ENCODE measurements at places on chromosomes 3 and 15. TPM values are rescaled to one million over a fixed set of nuclear protein-coding genes. Genes with fewer than 3 reads are reported as not detected.

SPTBN5 gene
- 2.3 TPM for total RNA-seq

ABI3BP gene
- total RNA-seq: 8.5 TPM

RETNLB gene
- not detected for total RNA-seq

PML gene
- 127 TPM for total RNA-seq

SPESP1 gene
- 5.6 TPM for total RNA-seq

KLHL6 gene
- total RNA-seq: 12.3 TPM

SATB1 gene
- 1.6 TPM for total RNA-seq

AGBL1 gene
- not detected for total RNA-seq

KBTBD13 gene
- not detected for total RNA-seq
